ENCODE measurements at places on chromosomes 11 and 22.

DNA sequence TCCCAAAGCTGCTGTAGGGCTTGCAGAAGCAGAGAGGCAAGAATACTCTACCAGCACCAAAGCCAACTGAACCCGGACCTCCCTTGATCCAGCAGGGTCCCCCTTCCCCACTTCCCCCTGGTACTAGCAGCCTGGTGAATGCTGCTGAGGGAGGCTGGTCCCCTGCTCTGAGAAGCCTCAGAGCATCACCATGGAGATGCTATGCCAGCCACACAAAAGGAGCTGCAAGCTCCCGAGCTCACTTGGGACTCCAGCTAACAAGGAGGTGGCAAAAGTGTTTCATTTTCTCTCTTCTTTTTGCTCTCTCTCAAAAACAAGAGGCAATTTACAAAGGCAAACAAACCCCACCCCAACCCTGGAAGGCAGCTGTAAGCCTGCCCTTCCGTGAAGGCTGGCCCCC, 509.8 kb downstream of the BUD13 start:
- no peak for DNase-seq

DNA sequence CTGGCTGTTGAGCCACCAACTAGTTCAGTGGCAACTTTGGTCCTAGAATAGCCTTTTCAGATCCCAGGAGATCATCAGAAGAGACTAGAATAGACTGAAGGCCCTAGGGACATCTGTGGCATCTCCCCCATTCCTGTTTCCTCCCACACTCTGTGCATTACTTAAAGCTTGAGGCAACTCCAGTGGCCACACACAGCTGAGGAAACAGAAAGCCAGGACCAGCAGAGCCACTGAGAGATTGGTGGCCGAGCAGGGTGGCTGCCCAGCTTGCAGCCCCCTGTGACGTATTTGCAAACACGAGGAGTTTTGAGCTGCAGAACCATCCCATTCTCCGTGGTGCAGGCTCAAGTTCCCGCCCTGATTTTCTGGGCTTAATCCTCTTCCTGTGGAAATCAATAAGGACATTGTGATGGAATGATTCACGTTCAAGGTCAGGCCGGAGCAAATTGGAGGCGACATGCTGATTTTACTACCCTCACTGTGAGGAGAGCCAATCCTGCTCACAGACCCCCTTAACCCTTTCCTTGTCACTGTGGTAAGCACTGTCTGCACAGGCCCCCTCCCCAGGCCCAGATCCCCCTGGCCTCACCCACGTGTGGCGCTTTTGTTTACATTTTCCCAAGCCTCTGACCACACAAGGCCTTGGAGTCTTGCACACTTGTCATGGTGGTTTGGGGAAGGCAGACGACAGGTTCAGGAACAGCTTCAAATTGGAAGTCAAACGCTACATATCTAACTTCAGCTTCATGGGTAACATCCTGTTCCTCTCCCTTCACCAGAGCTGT, 69.1 kb upstream of the MYOD1 start:
- DNase-seq: no peak

DNA sequence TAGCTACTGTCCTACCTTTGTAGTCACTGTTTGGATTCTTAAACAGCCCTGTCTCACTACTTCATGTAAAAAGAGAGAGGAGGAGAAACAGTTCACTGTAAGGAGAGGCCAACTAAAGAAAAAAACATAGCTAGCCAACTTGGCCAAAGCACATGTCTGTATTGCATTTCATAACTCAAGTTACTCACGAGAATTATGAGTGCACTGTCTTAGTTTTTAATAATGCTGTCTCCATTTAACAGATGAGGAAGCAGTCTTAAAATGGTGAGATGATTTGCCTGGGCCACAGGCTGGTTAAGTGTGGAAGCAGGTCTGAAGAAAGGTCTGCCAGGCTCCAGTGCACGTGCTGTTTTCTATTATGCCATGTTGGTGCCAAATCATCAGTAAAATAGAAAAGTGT, 104.5 kb downstream of the UVRAG start:
- no peak for DNase-seq

GRCh38 chr11:131136486-131136885, 220.2 kb upstream of the SNX19 start:
- no peak for DNase-seq

GRCh38 chr11:36509201-36509639, 852 bp downstream of the TRAF6 start:
- DNase-seq: no peak

DNA sequence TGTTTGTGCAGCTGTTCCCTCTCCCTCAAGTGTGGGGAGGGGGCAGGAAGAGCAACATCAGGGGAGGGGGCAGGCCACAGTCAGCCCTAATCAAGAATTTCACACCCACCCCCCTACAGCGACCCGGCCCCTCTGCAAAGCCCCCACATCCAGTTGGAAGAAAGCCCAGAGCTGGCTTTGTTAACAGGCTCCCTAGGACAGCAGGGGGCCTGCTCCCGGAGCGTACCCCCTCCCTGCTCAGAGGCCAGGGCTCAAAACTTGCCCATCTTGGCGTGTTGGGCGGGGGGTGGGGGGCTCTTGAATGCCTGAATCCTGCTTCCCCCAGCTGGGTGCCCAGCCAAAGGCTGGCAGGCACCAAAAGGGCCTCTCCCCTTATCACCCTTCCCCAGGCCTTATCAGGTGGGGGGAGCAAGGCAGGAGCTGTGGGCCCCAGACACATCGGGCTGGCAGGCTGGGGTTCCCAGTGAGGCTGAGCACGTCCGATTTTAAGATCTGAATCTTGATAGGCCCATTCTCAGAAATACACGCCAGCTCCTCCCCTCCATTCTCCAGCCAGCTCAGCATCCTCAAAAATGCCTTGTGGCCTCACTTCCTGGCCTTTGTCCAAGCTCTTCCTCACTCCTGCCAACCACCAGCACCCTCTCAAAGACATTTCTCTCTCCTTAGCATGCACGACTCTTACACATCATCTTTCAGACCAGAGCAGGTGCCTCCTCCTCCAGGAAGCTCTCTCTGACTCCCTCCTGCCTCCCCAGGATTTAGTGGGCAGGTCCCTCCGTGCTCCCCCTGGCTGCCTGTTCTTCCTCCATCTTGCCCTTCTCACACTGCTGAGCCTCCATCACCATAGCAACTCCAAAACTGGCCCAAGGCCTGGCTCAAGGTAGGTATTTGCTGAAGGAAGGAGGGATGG, 384.8 kb downstream of the MN1 start:
- no peak for DNase-seq

Data from NCI-H187 treated with DMSO at 0.1 percent for 48 hours (cell line).